A673 (cell line): ENCODE measurements at places on chromosomes 12 and 14.

DNA sequence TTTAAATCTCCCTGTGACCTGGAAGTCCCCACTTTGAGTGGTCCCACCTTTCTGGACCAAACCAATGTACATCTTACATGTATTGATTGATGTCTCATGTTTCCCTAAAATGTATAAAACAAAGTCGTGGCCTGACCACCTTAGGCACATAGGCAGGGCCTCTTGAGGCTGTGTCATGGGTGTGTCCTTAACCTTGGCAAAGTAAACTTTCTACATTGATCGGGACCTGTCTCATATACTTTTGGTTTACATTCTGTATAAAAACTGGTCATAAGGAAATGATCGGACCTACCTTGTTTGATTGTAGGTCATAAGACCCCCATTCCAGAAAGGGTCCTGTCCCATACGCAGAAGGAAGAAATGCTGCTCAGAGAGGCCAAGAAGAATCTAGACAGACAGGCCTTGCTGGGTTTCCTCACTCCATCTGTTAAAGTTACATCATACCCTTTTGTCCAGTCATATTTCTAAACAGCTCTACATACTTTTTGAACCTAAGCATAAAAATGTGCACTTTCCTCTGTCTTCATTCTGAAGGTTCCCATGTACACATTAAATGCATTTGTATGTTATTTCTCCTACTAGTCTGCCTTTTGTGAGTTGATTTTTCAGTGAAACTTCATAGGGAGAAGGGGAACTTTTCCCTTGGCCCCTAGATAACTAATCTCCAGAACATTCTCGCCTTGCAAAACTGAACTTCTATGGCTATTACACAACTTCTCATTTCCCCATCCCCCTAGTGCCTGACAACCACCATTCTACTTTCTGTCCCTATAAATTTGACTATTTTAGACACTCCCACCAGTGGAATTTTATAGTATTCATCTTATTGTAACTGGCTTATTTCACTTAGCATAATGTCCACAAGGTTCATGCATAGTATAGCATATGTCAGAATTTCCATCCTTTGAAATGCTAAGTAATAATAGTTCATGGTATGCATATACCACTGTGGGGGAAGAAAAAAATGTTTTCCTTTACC, 30.2 kb upstream of the CPM start:
- DNase-seq = no peak

- peak; percentile 13 for DNase-seq
Measured at GRCh38 chr12:128976120-128976738, 123.0 kb downstream of the GLT1D1 start.

DNA sequence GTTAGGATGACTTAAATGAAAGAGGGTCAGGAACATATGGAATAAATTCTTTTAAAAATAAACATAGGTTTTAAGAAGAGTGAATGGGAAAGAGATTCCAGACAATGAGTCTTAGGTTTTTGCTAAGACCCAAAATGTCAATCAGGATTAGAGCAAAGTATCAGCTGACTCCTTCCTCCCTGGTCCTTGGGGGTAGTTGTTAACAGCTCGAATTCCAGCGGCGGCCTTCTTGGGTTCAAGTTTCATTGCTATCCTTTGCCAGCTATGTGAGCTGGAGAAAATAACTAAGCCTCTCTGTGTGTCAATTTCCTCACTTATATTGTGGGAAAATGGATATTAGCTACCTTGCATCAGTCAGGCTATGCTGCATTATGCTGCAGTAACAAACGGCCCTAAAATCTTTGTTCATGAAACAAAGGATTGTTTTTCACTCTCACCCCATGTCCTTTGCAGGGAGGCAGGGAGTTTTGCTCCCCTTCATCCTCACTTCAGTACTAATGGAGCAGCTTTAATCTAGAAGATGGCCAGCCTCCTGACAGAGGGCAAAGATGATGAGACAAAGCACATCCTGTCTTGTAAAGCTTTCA, 83.8 kb upstream of the RFLNA start:
- DNase-seq = no peak

DNA sequence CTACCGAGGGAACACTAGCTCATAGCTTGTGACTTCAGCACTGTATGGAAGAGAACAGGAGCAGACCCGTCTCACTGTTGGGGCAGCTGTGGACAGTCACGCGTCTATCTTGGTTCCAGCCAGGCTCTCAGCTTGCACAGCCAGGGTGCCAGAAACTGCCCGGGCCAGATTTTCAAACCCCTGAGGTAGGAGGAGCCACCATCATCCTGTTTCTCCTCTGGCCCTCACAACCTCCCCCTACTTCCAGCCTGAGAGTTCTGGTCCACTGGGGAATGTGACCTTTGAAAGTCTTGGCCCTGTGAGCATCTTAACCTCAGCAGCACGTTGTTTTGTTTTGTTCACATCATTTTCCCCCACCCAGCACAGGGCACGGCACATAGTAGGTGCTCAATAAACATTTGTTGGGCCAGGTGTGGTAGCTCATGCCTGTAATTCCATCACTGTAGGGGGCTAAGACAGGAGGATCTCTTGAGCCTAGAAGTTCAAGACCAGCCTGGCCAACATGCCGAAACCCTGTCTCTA, 50.4 kb downstream of the PSMA6 start:
- no peak for DNase-seq

- no peak for DNase-seq
Measured at GRCh38 chr14:63685401-63685800, 42.5 kb downstream of the SGPP1 start.

- DNase-seq = no peak
Measured at GRCh38 chr12:38417101-38417500, 100.5 kb downstream of the ALG10B start.

DNA sequence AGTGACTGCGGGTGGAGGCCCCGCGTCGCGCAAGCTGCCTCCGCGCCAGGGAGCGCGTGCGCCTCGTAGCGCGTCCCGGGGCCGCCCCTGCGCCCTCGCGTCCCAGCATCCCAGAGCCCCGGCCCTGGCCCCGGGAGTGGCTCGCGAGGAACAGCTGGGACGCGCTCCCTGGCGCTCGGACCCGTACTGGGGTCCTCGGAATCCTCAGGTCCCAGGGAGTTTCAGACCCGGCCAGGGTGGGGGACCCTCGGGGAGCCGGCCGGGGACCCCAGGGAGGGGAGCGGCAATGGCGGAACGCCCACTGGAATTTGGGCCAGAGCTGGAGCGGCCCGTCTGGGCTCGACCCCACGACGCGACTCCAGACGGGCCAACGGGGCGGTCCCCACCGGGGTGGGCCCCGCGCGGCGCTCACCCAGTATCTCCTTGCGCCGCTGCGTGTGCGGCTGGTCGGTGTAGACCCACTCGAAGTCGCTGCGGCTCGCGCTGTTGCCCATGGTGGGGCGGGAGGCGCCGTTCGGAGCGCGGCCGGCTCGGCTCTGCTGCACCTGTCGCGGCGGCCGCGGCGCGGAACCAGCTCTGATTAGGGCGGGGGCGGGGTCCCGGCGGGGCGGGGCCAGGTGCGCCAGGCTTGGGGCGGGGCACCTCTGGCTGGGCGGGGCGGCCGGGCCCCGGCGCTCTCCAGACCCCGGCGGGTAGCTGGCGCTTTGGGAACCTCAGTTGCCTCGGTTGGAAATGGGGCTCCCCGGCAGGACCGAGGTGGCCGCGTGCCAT, at the start of gene DEGS2:
TSS of gene DEGS2 (minus strand) at position 552 of the 771 bp plus-strand sequence. CDS start at position 494, 58 bp downstream.
- DNase-seq = no peak

DNA sequence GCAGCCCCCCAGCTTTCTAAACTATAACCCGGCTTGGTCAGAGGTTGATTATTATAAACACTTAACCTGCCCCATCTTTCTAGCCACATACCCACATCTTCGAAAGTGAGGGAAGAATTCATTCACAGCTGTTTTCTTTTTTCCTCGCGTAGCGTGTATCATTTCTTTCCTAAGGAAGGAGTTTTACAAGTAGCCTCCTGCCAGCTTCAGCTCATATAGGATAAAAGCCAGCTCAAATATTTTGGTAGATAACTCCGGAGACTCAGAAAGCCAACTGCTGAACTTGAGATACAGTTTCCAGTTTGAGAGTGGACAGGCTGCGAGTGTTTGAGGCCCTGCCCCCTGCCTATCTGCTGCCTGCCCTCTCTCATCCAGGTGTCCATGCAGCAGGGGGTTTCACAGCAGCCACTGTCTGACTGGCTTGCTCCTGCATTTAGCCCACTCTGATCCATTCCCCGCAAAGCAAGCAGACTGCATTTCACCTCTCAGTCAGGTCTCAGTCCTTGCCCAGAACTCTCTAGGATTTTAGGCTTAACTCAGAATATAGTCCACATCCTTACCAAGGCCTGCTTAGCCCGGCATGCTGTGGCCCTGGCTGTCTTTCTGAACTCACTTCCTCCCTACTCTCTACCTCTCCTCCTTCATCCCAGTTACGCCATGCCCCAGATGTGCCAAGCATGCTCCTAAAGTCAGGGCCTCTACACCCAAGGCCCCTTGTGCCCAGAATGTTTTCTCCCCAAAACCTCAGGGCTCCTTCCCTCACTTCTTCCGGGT, 46.9 kb downstream of the EVL start:
- no peak for DNase-seq

DNA sequence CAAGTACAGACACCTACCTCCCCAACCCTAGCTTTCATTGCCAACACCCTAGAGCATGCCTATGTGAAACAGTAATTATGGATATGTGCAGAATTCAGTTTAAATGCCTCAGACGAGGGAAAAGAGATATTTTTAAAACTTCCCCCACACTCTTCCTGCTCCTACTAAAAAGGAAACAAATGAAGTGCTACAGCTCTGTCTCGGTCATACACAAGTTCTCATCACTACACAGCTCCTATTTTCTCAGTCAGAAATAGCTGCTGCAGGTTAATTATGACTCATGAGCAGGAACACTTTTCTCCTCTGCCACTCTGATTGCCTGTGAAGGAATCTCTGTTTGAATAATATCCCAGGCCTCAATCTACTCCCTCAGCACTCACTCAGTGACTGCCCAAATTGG, 703.6 kb upstream of the FLRT2 start:
- DNase-seq = no peak

- DNase-seq = no peak
Measured at GRCh38 chr14:103304706-103305105, 29.3 kb upstream of the EIF5 start.

- no peak for DNase-seq
Measured at GRCh38 chr12:52643233-52644077, 8.6 kb downstream of the KRT2 start.

DNA sequence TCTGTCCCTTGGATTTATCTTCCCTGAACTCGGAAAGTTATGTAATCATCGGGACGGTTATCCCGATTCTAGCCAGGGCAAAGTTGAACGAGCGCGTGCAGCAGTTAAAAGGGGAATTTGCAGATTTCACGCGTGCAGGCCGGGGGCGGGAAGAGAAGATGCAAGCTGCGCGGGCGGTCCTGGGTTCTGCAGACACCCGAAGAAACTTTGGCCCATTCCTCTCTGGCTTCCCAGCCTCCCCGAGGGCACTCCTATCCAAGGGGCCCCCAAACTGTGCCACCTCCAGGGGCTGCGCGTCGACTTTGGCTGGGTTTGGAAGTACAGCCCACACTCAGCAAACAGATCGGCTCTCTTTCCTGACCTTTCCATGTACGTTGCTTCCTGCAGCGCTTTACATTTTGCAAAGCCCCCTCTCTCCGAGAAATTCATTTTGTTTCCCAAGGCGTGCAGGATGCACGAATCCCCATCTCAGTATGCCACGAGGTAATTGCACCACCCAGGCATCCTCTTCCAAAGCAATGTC, 941 bp upstream of the PPP1CC start:
- DNase-seq = peak; percentile 40

- DNase-seq = peak; percentile 74
Measured at GRCh38 chr14:57692671-57693070, 173.2 kb downstream of the SLC35F4 start.

- no peak for DNase-seq
Measured at GRCh38 chr12:29578070-29578469, 80.6 kb upstream of the OVCH1 start.

DNA sequence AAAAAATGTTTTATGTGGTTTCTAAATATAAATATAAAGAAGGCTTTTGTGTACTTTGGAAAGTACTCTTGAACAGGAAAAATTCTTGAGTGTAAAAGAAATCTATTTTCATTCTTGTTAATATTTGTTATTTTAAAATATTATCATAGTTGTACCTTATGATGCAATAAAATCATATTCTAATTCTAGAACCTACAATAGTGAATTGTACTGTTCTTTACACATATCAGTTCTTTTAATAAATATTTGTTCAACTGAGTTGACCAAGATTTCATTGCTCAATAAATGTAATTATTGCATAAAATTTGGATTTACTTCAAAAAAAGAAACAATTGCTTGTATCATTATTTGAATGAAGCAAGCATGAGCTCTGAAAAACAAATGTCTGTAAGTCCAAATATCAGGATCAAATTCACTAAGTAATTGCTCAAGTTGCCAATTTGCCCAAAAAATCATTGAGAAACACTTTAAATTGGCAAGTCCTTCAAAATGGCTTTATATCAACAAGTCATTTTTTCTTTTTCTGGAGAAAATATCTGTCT, 191.6 kb upstream of the SLC16A7 start:
- DNase-seq = no peak

DNA sequence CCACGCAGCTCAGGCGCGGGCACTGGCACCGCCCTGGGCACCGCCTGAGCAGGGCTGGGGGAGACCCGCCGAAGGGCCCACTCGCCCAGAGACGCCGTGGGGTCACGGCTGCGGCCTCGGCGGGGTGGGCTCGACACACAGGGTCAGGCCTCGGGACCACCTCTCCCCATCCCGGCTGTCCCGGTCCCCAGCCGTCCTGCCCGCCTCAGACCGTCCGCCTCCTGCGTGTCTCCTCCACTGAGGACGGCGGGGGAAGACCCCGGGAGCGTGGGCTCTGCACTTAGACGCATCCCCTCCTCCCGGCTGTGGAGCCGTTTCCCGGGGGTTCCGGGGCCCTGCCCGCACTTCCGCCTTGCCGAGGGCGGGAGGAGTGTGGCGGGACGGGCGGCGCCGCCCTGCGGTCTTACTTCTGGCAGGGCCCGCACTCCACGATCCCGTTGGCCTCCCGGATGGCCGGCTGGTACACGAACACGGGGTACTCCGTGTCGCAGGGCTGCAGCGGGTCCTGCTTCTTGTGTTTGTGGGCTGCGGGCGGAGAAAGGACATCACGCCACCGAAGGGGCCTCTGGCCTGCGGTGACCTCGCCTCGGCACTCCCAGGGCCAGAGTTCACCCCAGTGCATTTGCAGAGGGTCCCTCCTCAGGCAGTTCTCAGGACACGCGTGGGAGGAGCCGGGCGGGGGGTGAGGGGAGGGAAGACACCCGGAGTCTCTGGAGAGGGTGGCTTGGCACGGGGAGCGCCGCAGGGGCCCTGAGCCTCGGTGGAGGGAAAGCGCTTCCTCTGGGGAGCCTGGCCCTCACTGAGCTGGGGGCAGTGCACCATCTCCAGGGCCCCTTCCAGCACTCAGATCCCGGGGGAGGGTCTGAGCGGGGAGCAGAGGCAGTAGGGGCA, 23.1 kb upstream of the LRTM2 start:
- DNase-seq = no peak

- DNase-seq = peak; percentile 27
Measured at GRCh38 chr14:67722293-67722692, 20.6 kb downstream of the RDH12 start.
